Left cardiac atrium (tissue), 4 donors: ENCODE measurements at places on chromosomes 4 and X. TPM values are rescaled to one million over a fixed set of nuclear protein-coding genes. Genes with fewer than 3 reads are reported as not detected.

The TMSB15A gene
- total RNA-seq, result not detected

DNA sequence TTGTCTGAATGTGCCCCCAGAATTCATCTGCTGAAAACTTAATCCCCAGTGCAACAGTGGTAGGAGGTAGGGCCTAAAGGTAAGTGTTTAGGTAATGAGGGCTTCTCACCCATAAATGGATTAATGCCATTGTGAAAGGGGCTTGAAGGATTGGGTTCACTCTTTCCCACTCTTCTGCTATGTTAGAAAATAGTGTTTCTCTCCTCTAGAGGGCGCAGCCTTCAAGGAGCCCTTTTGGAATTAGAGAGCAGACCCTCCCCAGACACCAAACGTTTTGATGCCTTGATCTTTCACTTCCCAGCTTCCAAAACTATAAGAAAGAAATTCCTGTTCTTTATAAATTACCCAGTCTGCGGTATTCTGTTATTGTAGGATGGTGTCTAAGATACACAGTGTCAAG lies 706.4 kb downstream of the SMARCA1 start:
- no peak for DNase-seq

DNA sequence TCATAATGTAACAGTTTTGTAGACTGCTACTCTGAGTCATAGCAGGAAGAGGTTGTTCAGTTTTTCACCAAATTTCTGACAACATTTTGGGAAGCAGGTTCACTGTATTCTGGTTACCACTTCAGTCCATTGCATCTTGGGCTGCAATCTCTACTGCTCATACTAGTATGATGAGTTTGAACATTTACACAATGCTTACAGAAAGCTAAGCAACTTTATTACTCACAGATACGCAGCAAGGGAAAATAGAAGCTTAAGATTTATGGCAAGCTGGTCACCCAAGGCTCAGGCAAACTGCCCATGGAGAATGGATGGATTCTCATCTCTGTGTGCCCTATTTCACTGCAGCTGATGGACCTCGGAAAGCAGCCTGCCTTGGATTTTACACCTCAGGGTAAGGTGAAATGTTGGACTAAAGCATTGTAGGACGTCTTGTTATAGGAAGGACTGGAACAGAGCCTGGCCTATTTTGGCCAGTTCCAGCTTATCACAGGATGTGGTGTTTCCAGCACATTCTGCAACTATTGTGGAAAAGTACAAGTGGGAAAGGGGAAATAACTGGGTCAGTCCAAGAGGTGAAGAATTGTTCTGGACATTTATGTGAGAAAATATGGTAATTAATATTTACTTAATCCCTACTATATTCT lies 887.1 kb upstream of the AGA start:
- DNase-seq, result no peak

- DNase-seq, result no peak
Measured at GRCh38 chr4:147778942-147779341, 47.1 kb downstream of the ARHGAP10 start.
